ENCODE measurements at places on chromosomes 13 and 19. TPM values are rescaled to one million over a fixed set of nuclear protein-coding genes. Genes with fewer than 3 reads are reported as not detected.

GRCh38 chr19:2332341-2333026 lies 4.0 kb downstream of the SPPL2B start:
- no peak for DNase-seq

DNA sequence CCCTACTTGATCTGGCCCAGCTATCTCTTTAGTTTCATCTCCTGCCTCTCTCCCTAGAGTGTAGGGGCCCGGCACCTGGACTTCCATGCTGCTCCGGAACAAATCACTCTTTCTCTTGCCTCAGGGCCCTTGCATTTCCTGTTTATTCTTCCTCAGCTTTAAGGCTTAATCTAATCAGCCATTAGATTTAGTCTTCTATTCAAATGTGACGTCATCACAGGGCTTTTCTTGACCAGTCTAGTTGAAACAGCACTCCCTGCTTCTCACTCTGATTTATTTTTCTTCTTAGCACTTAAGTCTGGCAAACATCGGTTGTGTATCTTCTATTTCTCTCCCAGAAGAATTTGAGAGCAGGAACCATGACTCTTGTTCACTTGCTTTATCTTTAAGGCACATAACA lies 564.1 kb downstream of the EFNB2 start:
- DNase-seq = no peak

DNA sequence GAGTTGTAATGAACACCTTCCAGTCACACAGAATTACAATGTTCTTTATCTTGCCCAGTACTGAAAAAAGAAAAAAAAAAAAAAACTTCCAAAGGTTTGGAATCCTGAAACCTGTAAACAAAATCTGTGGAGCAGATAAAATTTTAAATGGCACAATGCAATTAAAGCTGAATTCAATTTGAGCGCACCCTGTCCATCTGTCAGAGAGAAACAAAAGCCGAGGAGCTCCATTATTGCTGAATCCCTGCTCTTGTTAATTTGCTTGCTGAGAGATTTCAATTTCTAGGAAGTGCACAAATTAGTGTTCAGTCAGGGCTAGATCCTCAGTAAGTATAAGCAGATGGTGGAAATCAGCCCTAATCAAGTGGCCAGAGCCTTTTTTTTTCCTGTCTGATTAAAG lies 65.2 kb downstream of the DACH1 start:
- no peak for DNase-seq

The TJP3 gene
- total RNA-seq = not detected

GRCh38 chr19:31278555-31279435 lies 70.4 kb downstream of the TSHZ3 start:
- no peak for DNase-seq

- DNase-seq = no peak
Measured at GRCh38 chr13:102033857-102034331, 368.0 kb downstream of the FGF14 start.

The FFAR1 gene
- not detected for total RNA-seq

The CLDN10 gene
- total RNA-seq = not detected

DNA sequence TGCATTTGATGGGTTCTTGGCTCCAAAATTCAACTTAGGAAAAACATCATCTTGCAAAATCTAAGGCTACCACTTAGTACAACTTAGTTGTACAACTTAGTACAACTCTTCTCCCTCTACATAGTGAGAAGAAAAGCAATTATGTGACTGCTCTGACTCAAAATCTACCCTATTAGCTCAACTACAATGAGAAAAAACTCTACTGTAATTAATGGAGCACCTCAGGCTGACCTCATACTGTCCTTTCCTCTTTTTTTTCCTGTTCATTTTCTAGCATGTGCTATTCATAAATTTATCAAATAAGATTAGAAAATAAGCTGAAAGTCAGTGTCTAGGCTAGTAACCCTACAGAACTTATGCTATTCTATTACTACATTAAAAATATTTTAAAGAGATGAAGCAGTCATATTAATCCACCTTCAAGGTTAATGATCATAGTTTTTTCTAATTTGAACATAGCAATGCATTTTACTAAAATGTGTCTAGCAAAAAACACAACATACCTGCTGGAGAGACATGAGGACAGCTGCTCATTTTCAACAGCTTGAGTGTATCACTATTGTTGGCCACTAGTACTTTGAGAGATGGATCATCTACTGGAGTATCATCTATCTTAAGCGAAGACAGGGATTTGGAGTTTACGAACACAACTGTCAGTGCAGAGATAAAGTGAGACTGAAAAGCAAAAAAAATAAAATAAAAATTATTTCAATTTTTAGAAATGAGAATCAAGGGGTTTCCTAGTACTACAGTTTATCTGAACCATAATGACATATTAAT lies 11.9 kb downstream of the FBXL3 start:
- no peak for DNase-seq

The FXYD3 gene
- total RNA-seq = 3.7 TPM

GRCh38 chr13:32164622-32165268 lies 133.2 kb downstream of the FRY start:
- DNase-seq = peak; percentile 78

DNA sequence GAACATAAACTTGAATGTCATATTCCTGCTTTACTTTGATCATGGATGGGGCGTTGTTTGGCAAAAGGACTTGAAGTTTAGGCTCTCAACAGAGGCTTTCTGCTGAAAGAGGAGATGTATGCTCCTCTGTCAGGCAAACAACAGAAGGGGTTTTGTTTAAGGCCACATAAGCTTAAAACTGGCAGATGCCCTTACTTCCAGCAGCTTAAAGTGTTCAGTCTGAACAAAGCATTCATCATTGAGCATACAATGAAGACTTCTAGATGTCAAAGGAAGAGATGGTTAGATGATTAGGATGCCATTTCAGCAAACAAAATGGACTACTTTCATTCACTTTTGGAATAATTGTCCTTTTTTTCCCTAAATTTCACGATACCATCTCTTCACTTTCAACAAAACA lies 484.5 kb downstream of the SLITRK6 start:
- DNase-seq = peak; percentile 43

DNA sequence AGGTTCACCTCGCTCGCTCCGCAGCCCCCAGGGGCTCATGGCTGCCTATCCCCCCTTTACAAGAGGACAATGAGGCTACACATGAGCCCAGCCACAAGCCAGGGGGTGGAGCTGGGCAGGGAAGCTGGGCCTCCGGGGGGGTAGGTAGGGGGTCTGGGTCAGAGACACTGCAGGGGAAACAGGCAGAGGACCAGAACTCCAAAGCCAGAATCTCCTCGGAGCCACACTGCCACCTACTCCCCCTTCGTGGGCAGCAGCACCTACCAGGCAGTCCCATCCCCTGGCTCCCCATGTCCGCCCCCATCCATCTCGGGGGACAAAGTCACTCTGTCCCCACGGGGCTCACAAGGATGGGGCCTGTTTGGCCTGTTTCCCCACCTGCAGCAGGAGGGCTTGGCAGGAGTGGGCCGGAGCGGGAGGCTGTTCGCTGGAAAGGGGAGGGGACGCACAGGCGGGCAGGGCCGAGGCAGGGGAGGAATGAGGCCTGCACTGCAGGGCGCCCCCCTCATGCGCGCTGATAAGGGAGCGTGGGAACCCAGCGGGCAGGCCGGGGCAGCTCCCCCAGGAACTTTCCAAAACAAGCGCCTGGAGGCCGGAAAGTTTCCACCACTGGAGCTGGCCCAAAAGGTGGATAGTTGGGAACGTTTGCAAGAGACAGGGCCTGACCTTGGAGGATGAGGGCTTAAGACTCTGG lies 545 bp upstream of the ISYNA1 start:
- DNase-seq = peak; percentile 57

DNA sequence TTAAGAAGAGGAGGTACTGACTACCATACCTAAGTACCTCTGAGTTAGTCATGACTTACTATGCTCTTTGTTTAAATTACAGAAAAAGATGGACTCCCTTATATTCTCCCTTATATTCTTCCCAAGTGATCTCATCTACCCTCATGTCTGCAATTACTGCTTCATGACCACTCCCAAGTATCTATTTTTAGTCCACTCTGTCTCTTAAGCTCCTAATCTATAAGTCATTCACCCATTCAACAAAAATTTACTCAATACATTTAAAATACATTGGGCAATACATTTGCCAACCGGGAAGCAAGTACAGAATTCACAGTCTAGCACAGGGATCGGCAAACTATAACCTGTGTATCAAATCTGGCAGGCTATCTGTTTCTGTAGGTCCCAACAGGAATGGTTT lies 42.6 kb downstream of the KPNA3 start:
- no peak for DNase-seq

The CEACAM21 gene
- not detected for total RNA-seq

The KEAP1 gene
- total RNA-seq = 62.7 TPM

The CYSLTR2 gene
- total RNA-seq = not detected

GRCh38 chr19:29294343-29294811 lies 81.4 kb upstream of the UQCRFS1 start:
- peak; percentile 82 for DNase-seq

GRCh38 chr19:19597809-19598306 lies 20.6 kb downstream of the PBX4 start:
- DNase-seq = peak; percentile 48

GRCh38 chr19:57103573-57104277 lies 16.1 kb upstream of the USP29 start:
- peak; percentile 76 for DNase-seq

- DNase-seq = peak; percentile 90
Measured at GRCh38 chr19:38506723-38507550, 73.4 kb downstream of the RYR1 start.

The KCNN1 gene
- total RNA-seq = not detected

- DNase-seq = no peak
Measured at GRCh38 chr13:25795277-25795676, 256.5 kb downstream of the SHISA2 start.

- no peak for DNase-seq
Measured at GRCh38 chr13:45298206-45298505, 42.8 kb downstream of the TPT1 start.

- no peak for DNase-seq
Measured at GRCh38 chr19:14411938-14412245, 7.2 kb downstream of the DDX39A start.

Data from RPMI7951 (cell line).